Renal cortical epithelial cell (primary cell): ENCODE measurements at places on chromosomes 6 and 20. TPM values are rescaled to one million over a fixed set of nuclear protein-coding genes. Genes with fewer than 3 reads are reported as not detected.

Gene OOEP
- total RNA-seq: not detected in 2 replicates

DNA sequence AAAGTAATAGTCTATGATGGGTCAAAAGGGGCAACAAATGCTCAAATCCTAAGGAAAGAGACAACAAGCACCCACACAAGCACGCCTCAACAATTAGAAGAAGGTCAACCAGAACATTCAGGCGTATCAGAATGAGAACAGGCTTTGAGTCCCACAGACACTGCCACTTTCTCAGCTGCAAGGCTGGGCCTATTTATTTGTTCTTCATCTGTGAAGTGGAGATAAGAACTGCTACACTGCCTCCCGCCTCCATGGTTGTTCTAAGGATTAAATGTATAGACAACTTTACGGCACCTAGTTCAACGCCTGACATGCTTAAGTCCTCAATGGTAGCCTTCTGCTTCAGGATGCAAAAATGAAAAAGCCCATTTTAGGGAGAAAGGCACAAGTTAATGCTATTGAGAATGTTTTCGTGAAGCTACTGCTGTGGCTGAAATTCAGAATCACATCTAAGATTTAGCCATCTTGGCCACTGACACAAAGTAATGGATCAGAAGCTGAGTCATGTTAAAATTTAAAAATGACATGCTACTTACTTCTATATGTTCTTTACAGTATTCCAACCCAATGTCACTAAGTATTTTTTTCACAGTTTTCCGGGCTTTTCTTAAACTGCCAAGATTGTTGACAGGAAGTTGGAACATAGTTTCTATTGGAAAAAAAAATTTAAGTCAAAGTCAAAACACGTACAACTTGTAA lies 27.7 kb downstream of the ADNP start:
- DNase-seq: no peak

Gene TEAD3
- total RNA-seq: 3.6 and 10.2 TPM in 2 replicates

- peak; percentile 72 for DNase-seq
These were observed 2.5 kb downstream of the IP6K3 start for GRCh38 chr6:33744001-33744848.

Gene ABHD16B
- total RNA-seq: not detected in 2 replicates

DNA sequence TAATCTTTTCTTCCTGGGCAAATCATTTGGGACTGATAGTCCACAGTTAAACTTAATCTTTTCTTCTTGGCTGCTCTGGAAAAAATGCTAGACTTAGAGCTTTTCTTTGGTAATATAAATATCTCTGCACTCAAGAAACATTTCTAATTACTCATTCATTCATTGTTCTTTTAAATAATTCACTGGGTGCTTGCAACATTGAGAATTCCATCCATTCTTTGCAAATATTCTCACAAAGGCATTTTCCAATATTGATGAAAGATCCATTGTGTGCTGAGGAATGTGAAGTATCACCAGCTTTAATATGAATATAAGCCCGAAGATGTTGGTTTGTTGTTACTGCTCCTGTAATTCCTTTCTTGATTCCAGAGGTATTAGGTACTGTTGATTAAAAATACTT lies 38.4 kb downstream of the AKAP7 start:
- DNase-seq: peak; percentile 78

Gene TRIM31
- not detected in 2 replicates for total RNA-seq

- no peak for DNase-seq
These were observed 1.9 kb downstream of the GRM4 start for GRCh38 chr6:34143884-34144580.

GRCh38 chr20:19403549-19403948 lies 191.1 kb downstream of the SLC24A3 start:
- no peak for DNase-seq

Gene SLC17A9
- total RNA-seq: 0.65 and 3.3 TPM in 2 replicates

Gene CD83
- total RNA-seq: 5.4 and 11.3 TPM in 2 replicates

GRCh38 chr6:12066297-12066696 lies 54.2 kb downstream of the HIVEP1 start:
- no peak for DNase-seq
